ENCODE measurements at places on chromosomes 3 and 15.

GRCh38 chr15:48177383-48177765 is 721 bp downstream of the MYEF2 start:
- DNase-seq: no peak

DNA sequence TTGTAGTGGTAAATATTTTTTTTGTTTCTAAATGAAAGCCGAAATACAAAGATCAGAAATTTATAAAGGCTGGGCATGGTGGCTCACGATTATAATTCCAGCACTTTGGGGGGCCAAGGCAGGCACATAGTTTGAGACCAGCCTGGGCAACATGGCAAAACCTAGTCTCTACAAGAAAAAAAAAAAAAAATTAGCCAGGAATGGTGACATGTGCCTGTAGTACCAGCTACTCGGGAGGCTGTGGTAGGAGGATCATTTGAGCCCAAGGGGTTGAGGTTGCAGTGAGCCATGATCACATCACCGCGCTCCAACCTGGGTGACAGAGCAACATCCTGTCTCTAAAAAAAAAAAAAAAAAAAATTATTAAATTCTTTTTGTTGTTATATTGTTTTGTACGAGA is 6.9 kb downstream of the DENND4A start:
- DNase-seq: no peak

DNA sequence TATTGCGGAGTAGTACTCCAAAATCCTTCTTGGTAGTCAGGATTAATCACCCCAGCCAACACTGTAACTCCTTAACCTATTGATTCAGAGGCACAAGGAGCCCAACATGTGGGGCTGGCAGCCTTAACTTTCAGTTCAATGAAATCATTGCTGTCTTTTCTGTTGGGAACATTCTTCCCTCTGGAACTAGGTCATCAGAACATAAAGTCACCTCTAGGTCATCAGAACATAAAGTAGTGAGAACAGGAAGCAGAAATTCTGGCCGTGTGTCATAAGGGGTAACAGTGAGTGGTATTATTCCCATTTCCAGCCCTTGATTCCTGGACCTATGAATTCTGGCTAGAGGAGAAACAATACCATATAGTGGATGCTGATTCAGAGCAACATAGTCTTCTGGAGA is 71.5 kb upstream of the TNIK start:
- no peak for DNase-seq

GRCh38 chr3:168213920-168214319 is 118.2 kb upstream of the GOLIM4 start:
- DNase-seq: no peak

- no peak for DNase-seq
Observed at GRCh38 chr15:100877551-100877950, 2.1 kb upstream of the ALDH1A3 start.

DNA sequence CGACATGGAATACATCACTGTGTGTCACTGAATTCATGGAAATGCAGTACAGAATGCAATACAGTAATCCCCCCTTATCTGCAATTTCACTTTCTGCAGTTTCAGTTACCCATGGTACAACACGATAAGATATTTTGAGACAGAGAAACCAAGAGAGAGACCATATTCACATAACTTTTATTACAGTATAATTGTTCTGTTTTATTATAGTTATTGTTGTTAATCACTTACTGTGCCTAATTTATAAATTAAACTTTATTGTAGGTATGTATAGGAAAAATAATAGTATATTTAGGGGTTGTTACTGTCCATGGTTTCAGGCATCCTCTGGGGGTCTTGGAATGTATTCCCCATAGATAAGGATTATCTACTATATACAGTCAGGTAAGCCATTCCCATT is 61.8 kb downstream of the MBNL1 start:
- DNase-seq: no peak

DNA sequence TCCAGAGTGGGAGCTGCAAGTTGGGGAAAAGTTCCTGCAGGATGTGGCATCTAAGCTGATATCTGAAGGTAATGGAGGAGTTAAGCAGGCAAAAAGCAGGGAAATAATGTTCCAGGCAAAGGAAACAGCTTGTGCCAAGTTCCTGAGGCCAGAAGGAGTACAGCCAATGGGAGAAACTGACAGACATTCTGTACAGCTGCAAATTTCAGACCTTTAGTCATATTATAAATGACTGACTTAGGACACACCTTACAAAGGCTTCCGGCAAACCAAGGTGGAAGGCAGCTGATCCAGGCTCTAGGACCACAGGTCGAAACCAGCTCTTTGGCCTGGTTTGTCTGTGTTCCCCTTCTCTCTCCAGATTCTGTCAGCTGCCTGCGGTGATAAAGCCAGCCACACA is 9.3 kb downstream of the WWTR1 start:
- DNase-seq: no peak

GRCh38 chr3:72176537-72177041 is 391.6 kb upstream of the PROK2 start:
- no peak for DNase-seq

Measured in activated naive CD4-positive, alpha-beta T cell (primary cell).